SK-N-SH treated with all-trans-retinoic acid at 6 μM for 48 hours (cell line): ENCODE measurements at places on chromosomes 16 and 17.

DNA sequence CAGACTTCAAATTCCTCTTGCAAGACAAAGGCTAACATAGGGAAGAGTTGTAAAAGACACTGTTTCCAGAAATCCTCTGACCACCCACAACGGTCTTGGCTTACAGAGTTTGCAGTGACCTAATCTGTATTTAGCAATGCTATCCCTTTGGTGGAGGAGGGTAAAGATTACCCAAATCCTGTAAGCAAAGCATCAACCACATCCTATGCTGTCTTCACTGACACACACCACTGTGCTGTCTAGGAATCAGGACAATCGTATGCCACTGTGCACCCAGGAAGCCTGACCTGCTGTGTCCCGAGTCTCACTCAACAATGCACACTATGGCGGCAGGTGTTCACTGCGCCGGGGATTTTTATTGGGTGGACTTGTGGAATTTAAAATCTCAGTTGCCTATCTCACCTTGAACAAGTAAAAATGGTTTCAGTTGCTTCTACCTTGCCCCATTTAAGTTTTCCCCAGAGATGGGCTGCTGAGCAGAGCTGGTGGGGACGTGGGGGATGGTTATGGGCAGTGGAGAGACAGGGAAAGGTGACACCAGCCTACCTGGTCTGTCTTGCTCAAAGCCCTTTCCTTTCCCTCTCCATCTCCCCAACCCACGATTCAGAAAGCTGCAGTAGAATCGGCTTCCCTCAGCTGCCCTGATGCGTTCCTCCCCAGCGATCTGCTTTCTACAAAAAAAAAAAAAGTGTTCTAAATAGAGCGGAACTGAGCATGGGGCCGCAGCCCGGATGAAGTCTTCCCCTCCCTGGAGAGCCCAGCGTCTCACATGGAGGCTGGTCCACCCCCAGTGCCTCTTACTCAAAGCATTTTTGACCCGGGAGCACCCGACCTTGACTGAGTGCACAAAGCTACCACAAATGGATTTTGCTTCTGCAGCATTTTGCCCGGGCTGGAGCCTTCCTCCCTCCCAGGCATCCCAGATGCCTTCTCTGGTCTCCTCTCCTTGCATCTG lies 271.5 kb downstream of the SOX9 start:
- ATAC-seq: no peak

DNA sequence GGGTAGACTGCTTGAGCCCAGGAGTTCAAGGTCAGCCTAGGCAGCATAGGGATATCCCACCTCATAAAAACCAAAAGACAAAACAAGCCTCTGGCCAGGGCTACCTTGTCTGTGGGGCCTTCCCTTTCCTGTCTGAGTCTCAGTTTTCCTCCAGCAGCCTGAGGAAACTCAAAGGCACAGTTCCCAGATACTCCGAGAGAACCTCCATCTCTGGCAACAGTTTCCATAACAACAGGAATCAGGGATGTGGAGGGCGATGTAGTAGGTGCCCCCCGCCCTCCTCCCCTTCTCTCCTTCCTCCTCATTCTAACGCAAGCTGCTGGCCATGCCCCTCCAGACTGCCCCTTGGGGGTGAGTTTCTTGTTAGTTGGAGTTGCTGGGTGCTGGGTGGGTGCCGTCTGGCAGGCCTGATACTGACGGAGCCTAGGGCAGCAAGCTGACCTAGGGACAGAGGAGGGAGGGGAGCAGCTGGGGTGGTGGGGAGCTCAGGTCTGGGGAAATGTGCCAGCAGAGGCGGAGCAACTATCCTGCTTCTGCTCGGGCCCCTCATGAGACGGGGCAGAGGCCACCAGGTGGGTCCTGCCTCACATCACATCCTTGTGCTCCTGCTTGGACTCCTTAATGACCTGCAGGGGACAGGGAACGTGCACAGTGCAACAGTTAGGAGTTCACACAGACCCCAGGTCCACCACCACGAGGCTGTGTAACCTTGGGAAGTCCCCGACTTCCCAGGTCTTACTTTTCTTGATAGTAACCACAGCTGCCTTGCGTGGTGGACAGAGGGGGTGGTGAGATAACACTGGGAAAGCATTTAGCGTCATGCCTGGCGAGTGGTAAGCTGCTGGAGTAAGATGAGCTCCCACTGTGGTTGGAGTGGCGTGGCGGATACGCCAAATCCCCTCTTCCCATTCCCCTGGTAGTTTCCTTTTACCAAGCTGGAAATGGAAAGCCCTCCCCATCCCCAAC lies 7.8 kb upstream of the EFTUD2 start:
- ATAC-seq: no peak

GRCh38 chr17:37174205-37174604 lies 201.6 kb upstream of the C17orf78 start:
- peak; percentile 75 for ATAC-seq

DNA sequence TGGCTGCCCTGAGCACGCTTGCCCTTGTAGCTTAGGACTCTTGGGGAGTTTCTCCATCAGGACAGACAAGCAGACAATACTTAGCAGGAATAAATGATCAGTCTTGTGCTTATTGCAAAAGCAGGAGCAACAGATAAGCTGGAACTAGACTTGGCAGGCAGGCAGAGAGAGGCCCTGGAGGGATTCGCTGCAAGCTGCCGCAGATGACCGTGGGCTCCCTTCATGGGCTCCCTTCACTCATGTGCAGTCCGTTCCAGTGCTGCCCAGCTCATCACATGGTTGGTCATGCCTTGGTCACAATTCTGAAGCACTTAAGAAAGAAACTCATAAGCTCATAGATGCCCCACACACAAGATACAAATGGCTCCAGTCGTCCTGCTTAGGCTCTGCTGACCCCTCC lies 2.4 kb upstream of the SLC5A10 start:
- ATAC-seq: no peak

DNA sequence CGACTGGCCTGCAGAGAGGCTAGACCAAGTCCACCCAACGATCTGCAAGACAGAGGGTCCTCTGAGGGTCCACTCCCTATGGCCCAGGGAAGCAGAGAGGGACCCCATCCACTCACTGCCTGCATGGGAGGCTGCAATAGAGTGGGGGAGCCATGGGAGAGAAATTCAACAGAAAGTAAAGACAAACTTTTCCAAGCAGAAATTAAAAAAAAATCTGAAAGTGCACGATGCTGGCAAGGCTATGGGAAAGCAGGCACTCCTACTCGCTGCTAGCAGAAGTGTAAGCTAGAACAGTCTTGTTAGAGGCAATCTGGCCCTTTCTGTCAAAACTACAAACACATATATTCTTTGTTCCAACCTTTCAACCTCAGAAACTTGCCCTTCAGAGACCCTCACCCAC lies 85.4 kb downstream of the GAS7 start:
- ATAC-seq: no peak

DNA sequence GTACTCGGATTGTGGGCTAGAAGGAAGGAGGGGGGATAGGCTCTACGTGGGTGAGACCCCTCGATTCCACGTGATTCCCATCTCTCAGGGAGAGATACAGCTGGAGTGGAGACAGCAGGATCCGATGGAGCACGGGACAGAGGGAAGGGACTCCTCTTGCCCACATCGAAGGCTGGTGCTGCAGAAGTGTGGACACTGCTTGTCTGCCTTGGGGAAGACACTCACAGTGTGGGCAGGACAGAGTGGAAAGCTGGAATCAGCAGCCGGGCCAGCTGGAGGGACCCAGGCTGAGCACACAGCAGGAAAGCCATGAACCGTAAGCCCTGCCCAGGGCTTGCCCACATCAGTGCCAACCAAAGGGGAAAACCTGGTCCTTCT lies 42.1 kb upstream of the RPH3AL start:
- ATAC-seq: no peak

GRCh38 chr16:48310908-48311641 lies 63.7 kb upstream of the ABCC11 start:
- ATAC-seq: no peak

GRCh38 chr16:20016234-20016633 lies 57.5 kb downstream of the GPR139 start:
- ATAC-seq: no peak

- no peak for ATAC-seq
Observed at GRCh38 chr17:42348104-42348503, 40.1 kb downstream of the STAT3 start.

GRCh38 chr17:44187131-44187899 lies 543 bp downstream of the TMUB2 start:
- peak; percentile 65 for ATAC-seq

GRCh38 chr17:63538693-63539595 lies 11.3 kb upstream of the DCAF7 start:
- ATAC-seq: no peak

DNA sequence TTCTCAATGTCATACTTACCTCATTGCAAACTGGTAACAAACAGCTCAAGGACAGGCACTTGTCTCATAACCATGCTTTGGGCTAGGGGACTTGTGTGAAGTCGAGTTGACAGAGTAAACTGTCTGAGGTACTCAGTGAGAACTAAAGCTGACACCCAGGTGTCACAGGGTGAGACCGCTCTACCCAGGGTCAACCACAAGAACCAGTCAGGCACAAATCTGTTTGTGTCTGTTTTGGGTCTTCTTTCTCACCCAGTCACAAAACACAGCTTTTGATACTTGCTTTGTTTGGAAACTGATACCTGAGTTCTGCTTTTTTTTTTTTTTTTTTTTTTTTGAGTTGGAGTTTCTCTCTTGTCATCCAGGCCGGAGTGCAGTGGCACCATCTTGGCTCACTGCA lies 161.1 kb downstream of the STX8 start:
- ATAC-seq: no peak

- no peak for ATAC-seq
Observed at GRCh38 chr16:81925016-81925415, 86.3 kb downstream of the SDR42E1 start.

DNA sequence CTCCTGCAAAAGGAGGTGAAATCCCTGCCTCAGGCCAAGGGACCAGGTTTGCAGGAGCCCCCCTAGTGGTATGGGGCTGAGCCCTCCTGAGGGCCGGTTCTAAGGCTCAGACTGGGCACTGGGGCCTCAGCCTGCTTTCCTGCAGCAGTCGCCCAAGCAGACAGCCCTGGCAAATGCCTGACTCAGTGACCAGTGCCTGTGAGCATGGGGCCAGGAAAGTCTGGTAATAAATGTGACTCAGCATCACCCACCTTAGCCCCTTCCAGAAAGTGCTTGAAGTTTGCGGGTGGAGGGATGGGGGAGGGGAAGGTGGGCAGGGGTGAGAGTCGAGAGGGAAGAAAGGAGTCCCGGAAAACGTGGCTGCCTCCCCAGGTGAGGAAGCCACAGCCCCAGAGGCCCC lies 2.1 kb downstream of the MC1R start:
- no peak for ATAC-seq
